ENCODE measurements at places on chromosomes 2 and 18.
A peak's percentile ranks its signal among the peaks of the same experiment; 100 is the strongest.

GRCh38 chr2:100283724-100284501 lies 38.4 kb downstream of the LONRF2 start:
- no peak for DNase-seq

- no peak for DNase-seq
Measured at GRCh38 chr2:62143696-62144095, 52.2 kb upstream of the B3GNT2 start.

DNA sequence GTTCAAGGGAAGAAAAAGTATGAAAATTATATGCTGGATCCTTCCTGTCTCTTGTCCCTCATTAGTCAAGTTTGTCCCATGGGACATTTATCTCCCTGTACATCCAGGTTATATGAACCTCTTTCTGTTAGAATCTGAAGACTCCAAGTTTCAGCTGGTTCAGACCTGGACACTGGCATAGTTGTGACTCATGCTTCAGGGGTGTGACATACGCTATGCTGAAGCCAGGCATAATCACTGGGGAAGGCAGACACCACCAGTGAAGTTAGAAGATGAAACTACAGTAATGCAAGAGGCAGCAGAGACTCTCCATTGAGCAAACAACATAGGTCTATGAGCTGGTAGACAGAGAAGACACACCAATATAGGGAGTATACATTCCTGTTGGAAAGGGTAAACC lies 269.7 kb upstream of the SLC8A1 start:
- no peak for DNase-seq

GRCh38 chr2:122682356-122682755 lies 926.9 kb downstream of the TSN start:
- DNase-seq: no peak

DNA sequence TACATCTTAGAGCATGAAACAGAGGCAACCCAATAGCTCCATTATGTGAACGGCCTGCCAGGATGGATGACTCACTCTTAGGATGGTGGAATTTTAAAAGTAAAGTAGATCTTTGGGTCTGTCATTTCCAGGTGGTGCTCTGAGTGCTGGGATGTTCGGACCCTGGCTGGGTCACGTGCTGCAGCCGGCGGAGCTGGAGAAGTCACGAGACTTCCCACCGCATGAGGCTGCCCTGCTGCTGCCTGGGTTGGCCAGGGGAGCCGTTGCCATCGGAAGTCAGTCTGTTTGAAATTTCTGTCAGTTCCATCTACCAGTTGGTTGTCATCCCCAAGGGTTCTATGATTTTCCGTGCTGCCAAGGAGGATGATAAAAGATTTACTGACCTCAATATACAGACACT lies 93.3 kb upstream of the ALKAL2 start:
- no peak for DNase-seq

GRCh38 chr18:45945669-45946068 lies 21.5 kb downstream of the EPG5 start:
- DNase-seq: no peak

- DNase-seq: no peak
Measured at GRCh38 chr18:61683856-61684255, 209.0 kb downstream of the RNF152 start.

GRCh38 chr2:72183016-72183415 lies 35.4 kb upstream of the CYP26B1 start:
- peak; percentile 41 for DNase-seq

- no peak for DNase-seq
Measured at GRCh38 chr2:71130905-71131244, 441 bp downstream of the MPHOSPH10 start.

GRCh38 chr2:229910832-229911412 lies 10.9 kb downstream of the TRIP12 start:
- DNase-seq: no peak

- no peak for DNase-seq
Measured at GRCh38 chr18:27848336-27848735, 328.6 kb downstream of the CDH2 start.

DNA sequence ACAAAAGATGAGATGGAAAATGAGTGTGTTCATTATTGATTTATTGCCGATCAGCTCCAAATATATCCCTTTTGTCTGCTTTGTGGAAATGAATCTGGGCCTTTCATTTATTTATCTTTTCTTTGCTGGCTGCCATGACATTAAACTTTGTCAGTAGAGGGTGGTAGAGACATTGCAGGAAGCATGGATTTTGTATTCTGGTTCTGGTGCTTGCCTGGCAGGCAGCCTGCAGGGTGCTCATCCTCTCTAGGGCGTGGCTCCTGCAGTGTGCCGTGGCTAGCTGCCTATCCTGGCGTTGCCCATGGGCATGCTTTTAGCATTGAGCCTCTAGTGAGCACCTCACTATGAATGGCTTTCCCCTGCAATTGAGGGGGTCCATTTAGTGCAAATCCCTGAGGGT lies 593.1 kb downstream of the RNF144A start:
- DNase-seq: no peak

GRCh38 chr18:74204526-74205152 lies 56.3 kb downstream of the TIMM21 start:
- DNase-seq: no peak

GRCh38 chr2:45889053-45889452 lies 237.6 kb downstream of the PRKCE start:
- DNase-seq: no peak

DNA sequence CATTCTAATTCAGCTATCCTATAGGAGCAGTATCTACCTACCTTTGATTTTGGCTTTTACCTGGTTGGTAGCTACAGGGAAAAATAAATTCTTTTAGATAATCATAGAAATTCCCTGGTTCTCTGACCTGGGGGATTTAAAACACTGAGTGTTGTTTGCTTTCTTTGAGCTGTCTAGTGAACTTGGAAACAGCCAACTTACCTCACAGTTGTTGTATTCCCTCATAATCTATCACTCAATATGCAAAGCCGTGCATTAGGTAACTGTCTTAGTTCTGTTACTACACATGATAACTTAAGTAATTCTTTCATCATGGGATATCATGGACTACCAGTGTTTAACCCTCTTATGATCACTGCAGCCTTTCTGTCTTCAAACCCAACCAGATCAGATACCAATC lies 127.8 kb downstream of the TTC27 start:
- DNase-seq: no peak

GRCh38 chr2:230821991-230822520 lies 42.7 kb upstream of the ITM2C start:
- no peak for DNase-seq

- no peak for DNase-seq
Measured at GRCh38 chr2:85485815-85486214, 53.2 kb upstream of the MAT2A start.

DNA sequence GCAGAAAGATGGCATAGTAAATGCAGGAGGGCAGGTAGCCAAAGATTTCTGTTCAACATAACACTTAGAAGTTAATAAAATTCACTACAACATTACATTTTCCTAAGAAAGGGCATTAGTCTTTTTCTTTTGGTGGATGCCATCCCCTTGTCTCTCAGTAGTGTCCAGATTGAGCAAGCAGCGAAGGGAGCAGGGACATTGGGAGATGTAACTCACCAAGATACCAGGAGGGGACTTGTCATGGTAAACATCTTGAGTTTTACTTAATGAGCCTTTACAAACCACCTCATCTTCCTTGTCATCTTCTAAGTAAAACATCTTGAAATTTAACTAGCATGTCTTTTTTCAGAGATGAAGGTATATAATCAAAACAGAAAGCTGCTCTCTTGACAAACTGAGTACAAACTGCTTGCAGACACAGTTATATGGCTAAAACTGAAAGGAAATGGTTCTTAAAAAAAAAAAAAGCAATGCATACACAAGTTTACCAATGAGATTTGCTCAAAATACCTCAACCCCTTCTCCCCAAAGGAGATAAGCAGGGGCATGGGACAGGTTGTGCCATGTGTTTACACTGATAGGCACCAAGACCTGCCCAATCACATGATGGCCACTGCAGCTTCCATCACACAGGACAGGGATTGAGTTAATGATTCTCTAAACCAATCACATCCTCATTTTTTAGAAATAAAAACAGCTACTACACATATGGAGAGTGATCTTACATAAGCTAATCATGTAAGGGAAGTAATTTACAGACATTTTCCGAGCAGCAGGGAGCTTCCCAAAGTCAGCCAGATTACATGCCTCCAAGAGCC lies 30.3 kb downstream of the LPIN2 start:
- DNase-seq: no peak

GRCh38 chr2:134818321-134818720 lies 20.1 kb upstream of the ACMSD start:
- DNase-seq: no peak

DNA sequence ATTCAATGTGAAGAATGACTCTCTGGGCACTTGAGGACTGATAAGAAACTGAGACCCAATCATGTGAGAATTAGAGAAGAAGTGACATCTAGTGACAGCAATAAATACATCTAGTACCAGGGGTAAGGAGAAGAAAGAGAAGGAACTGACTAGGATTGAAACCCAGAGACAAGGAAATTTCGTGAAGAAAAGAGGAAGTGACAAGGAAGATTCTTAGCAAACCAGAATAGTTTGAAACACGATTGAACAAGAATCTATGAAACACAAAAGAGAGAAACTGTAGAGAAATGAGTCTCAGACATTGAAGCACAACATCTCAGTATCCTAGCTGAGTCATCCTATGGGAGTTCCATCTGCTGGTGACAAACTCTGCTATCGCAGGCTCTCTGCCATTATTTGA lies 571.9 kb upstream of the PKDCC start:
- no peak for DNase-seq

- DNase-seq: no peak
Measured at GRCh38 chr2:95234286-95234785, 27.0 kb downstream of the ZNF892 start.

DNA sequence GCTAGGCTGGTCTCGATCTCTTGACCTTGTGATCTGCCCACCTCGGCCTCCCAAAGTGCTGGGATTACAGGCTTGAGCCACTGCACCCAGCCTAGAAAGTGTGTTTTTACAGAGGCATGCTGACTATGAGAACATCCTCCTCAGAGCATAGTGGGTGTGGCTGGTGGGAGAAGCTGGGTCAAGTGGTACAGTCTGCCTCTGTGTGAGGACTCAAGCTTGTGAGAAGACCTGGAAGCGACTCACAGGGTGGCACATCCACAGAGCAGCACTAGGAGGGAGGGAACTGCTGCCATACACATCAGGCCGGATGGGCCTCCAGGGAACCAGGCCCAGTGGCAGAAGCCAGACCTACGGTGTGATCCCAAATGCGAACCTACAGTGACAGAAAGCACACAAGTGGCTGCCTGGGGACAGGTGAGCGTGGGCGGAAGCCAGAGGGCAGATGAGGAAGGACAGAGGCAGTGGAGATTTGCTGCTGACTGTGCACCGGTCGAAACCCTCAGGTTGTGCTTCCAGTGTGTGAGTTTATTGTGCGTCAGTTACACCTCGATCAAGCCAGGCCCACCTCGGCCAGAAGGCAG lies 8.9 kb downstream of the ARHGEF4 start:
- DNase-seq: no peak

- DNase-seq: peak; percentile 33
Measured at GRCh38 chr2:3626118-3626811, 31.4 kb downstream of the COLEC11 start.

- DNase-seq: no peak
Measured at GRCh38 chr18:32455361-32455760, 15.3 kb downstream of the GAREM1 start.

- DNase-seq: no peak
Measured at GRCh38 chr2:32711219-32711618, 83.4 kb downstream of the TTC27 start.

DNA sequence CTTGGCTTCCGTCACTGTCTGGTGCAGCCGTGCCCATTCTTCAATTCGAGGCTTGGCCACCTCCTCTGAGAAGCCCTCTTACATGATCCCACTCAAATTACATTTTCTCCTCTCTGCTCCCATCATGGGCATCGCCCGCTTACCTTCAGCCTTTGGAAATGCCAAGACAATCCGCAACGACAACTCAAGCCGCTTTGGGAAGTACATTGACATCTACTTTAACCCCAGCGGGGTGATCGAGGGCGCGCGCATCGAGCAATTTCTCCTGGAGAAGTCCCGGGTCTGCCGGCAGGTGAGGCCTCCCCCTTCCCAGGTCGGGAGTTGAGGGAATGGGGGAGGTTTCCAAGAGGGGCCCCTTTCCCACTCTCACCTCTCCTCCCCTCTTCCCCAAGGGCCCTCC lies 38.3 kb downstream of the MYO7B start:
- DNase-seq: no peak

- DNase-seq: peak; percentile 32
Measured at GRCh38 chr2:135960656-135961551, 24.5 kb downstream of the DARS1 start.

- DNase-seq: no peak
Measured at GRCh38 chr2:101815154-101815553, 117.6 kb downstream of the MAP4K4 start.

- DNase-seq: no peak
Measured at GRCh38 chr18:55990186-55990585, 402.2 kb upstream of the TCF4 start.

- DNase-seq: no peak
Measured at GRCh38 chr18:63145851-63146555, 173.6 kb downstream of the BCL2 start.

DNA sequence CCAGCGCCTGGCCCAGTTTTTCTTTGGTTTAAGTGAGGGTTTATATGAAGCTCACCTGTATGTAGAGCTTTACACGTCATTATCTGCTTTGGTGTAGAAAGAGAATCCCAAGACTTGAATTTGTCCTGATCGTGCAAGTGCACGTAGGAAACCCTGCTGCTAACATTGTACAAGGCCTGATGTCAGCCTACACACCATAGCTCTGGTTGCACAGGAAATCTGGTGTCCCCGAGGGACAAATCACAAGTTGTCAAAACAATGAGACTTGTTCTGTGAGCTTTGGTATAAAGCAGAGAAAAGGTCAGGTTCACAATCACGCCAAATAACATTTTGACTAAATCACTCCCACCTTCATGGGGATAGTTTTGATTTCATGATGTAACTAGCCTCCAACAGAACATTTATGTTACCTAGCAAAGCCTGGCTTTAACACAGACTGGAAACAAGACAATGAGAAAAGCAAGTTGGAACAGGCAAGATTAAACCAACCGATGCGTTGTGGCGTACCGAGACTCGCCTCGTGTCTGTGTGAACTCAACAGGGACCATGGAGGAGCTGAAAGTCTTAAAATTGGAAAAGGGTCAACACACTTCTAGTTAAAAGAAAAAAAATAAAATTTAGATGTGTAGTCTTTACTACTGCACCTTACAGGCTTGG lies 41.4 kb downstream of the ZAP70 start:
- no peak for DNase-seq

- DNase-seq: no peak
Measured at GRCh38 chr18:4309227-4309626, 145.9 kb downstream of the DLGAP1 start.

- DNase-seq: no peak
Measured at GRCh38 chr2:3139906-3140305, 237.7 kb downstream of the EIPR1 start.

GRCh38 chr18:48639772-48640432 lies 101.1 kb downstream of the CTIF start:
- no peak for DNase-seq
